ENCODE measurements at places on chromosomes 4 and X.
A peak's percentile ranks its signal among the peaks of the same experiment; 100 is the strongest.

DNA sequence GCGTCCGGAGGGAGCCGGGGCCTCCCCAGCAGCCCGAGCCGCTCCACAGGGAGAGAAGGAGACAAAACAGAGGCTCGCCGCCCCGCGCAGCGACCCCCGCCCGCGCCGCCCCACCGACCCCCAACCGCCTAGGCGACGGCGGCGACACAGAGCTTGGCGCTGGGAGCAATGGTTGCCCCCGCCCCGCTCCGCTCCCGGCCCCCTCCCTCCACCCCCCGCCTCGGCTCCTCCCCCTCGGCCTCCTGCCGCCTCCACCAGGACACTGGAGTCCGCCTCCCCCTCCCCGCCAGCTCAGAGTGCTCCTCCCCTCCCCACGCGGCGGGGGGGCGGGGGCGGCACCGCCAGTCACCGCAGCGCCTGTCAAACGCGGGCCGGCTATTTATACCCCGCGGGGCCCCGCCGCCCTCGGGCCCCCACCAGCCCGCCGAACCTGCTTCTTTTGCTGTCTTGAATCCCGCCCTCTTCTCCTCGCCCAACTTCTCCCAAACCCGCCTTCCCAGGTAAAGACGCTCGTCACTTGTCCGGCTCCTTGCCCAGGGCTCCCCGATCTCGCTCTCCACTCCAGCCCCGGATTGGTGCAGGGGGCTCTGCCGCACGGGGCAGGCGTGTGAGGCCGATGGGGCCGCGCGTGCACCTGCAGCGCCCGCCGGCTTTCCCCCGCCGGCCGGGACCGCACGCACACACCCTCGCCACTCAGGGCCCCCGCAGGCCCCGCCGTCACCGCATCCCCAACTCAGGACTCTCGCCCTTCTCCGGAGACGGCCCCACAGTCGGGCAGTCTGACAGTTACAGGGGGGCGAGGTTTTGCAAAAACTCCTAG is at the start of gene ELF2:
Gene ELF2 (minus strand): TSS at position 170 of the 820 bp plus-strand sequence. CDS start 39,517 bp downstream, outside the sequence.
- DNase-seq: peak; percentile 92

GRCh38 chr4:111610681-111611080 is 534.6 kb upstream of the FAM241A start:
- no peak for DNase-seq

- no peak for DNase-seq
These were observed 115.8 kb upstream of the SHISA3 start for GRCh38 chr4:42281324-42282020.

DNA sequence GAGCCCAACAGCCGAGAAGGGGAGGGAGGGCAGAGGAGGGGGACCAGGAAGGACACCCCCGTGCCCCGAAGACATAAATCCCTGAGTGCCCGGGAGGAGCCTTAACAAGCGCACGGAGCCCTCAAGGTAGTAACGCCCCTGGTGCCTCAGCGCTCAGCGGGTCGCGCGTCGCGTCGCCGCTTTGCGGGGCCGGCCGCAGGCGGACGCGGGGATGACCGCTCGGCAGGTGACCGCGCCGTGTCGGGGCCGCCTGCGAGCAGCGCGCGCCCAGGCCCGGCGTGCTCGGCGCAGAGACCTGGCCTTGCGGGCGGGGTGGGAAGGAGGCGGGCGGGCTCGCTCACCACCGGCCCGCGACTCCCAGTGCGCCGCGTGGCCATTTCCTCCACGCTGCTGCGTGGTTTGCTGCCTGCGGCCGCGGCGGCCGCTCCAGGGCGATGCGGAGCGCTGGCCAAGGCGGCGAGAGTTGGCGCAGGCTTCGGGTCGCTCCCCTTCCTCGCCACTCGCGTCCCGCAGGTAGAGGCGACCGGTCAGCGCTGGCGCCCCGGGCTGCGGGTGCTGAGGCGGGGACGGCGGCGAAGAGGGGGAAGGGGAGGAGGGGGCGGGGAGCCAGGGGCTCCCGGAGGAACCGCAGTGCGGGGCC is 632 bp downstream of the CCSER1 start:
- DNase-seq: no peak

- DNase-seq: no peak
These were observed 33.0 kb downstream of the TSPAN5 start for GRCh38 chr4:98625399-98625798.

DNA sequence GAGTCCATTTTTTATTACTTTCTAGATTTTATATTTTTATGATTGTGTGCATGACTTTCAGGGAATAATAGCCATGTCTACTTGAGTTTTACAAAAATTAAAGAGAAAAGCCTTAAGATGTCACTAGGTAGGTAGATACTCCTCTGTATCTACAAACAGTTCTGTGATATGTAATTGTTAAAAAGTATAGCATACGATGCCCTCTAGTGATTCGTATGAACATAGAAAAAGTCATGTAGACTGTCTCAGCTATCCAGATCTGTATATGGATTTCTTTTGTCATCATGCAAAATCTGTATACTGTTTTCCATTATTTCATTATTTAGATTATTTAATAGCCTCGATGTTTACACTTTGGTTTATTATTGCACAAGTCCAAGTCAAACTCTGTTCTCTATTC is 856.6 kb downstream of the CENPC start:
- DNase-seq: no peak

DNA sequence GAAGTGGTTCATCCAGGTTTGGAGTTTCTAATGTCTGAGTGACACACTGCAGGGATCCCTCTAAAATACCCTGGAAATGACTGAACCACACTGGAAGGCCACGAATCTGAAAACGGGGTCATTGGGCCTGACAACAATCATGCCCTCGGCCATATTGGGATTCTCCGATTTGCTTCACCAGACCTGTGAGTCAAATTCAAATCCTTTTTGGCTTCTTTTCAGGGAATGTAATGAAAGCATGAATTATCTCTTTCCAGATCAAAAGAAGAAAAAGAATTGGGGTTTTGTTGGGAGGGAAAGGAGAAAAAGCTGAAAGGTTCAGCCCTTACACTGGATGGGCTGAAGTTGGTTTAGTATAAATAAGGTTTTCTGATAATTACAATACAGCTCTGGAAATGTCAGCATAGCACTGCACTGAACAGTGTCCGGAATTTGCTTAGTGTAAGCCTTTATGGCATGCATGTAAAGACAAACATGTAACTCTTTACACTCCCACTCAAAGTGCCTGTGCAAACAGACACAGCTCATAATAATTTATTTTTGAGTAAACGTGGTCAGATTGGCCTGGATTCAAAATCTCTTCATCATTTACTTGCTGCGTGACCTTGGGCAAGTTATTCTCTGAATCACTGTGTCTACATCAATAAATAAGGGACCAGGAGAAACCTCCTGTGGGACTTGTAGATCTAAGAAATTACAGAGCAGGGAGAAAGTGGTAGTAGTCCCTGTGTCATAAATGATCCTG is 21.4 kb downstream of the CT47C1 start:
- peak; percentile 38 for DNase-seq
